A172 (cell line): ENCODE measurements at places on chromosomes 3 and 15.

- DNase-seq, result no peak
Observed at GRCh38 chr3:24387000-24387399, 107.7 kb downstream of the THRB start.

- DNase-seq, result no peak
Observed at GRCh38 chr3:38643090-38643489, 6.4 kb downstream of the SCN5A start.

DNA sequence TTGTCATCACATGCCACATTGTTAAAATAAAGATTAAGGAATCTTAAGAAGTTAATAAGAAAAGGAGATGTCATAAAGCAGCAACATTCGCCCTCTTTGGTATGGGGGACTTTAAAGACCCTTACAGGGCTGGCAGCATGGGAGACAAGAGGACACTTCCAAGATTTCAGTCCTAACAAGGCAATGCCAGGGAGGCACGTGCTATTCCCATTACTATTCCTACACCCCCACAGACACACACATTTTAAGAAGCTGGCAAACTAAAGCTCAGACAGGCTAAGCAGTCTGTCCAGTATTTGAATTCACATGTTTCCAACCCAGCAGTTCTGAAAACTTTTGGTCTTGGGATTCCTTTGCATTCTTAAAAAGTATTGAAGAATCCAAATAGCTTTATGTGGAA lies 80.8 kb downstream of the WDR49 start:
- DNase-seq, result no peak

- peak; percentile 91 for DNase-seq
Observed at GRCh38 chr15:43911235-43911781, 84.5 kb downstream of the WDR76 start.

GRCh38 chr3:10757021-10757820 lies 58.8 kb upstream of the SLC6A11 start:
- DNase-seq, result peak; percentile 91
